A549 (cell line): ENCODE measurements at places on chromosomes 1 and 21.

DNA sequence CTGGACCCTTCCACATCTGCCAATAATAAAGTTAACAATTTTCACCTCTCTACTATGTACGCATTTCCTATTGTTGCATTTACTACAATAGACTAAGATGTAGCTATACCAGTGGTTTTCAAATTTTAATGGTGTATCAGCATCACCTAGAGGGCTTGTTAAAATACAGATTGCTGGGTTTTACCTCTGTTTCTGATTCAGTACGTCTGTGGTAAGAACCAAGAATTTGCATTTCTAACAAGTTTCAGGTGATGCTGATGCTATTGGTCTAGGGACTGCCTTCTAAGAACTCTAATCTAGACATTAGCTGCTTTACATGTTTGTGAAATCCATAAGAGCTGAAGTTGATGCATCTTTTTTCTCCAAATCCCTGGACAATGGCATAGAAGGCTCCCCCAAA lies 59.7 kb downstream of the ERICH3 start:
- no peak for DNase-seq

DNA sequence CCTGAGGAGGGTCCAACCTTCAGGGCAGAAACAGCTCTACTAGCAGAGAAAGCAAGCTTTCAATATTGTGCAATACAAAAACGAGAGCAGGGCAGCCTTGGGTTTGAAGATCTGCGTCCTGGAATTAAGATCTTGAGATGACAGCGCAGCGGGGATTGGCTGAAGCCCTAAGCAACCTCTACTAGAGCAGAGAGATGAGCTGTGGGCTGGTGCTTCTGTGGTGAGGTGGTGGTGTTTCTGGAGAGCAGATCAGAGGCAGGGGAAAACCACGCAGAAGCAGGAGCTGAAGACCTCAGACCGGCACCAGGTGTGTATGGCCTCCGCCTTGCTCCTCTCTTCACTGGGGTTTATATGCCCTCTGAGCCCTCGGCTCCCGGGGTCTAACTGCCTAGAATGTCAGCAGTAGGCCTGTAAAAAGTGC lies 12.5 kb downstream of the TRAF3IP3 start:
- no peak for DNase-seq

GRCh38 chr1:165903672-165904071 lies 76.3 kb downstream of the UCK2 start:
- no peak for DNase-seq

DNA sequence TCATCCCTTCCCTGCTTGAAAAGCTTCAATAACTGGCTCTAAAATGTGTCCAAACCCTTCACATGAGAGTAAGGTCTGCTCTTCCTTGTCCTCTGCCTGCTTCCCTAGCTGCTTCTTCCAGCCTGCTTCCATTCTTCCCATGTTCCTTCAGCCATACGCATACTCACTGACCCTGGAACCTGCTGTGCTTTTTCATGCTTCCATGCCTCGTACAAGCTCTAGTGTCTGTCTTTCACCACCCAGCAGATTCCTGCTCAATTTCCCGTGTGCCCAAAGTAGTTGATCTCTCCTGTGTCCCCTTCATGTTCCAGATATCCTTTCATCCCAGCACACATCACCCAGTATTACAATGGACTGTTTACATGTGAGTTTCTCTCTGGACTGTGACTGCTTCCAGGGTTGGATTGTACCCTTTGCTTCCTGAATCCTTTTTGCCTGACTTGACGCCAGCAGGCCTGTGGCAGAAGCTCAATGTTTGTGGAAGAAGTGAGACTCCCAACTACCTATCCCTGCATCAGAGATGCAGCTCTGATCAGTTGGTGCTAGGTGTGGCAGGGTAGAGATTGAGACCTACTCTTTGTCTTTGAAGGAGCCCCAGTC lies 35.9 kb upstream of the RNF19B start:
- DNase-seq, result no peak

DNA sequence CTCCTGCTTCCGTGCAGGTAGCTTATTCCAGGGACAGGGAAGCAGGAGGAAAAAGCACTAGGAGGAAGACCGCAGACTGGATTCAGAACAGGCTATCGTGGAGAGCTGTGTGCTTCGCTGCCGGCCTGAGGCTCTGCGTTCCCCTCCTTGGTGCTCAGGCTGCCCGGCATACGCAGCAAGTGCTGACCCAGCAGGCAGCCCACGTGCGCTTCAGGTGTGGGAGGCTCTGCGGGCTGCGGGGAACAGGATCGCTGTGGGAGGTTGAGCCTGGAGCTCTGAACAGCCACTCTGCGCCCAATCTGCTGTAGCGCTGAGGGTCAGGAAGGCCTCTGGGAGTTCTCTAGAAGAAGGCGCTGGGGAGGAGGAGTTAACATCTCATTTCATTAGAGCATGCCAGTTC lies 27.9 kb downstream of the DOP1B start:
- no peak for DNase-seq

DNA sequence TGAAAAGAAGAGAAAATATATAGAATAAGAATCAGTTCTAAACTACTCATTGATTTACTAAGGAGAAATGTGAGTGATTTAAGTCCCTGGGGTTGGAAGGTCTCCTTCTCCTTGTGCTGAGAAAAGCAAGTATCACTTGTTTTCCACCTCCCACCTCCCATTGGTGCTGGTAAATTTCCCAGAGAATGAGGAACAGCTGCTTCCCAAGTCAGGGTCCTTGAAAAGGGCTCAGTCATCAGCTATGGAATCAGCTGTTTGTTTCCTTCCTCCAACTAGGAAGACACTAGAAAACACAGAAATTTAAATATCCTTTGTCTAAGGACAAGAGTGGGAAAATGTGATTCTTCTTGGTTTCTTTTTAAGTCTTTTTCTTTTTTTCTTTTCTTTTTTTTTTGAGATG lies 131.3 kb upstream of the C1orf21 start:
- no peak for DNase-seq

- no peak for DNase-seq
These were observed 10.7 kb downstream of the DHRS3 start for GRCh38 chr1:12607263-12607662.

- DNase-seq, result peak; percentile 60
These were observed 44.2 kb downstream of the PRRX1 start for GRCh38 chr1:170707959-170708655.

DNA sequence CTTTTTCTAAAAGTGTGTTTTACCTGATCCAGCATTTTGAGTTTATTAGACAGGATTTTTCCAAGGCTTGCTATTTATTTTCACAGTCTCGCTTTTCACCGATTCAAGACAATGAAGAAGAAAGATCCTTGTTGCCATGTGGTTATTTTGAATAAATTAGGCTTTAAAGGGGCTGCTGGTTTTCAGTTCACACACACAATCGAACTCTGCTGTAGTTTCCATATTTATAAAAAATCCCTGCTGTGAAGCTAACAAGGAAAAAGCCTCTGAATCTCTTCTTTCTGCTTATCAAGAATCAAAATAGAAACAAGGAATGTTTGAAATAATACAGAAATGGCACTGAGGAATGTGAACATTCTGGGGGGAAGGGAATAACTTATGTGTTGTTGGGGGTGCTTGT lies 102.5 kb upstream of the KAZN start:
- no peak for DNase-seq

- DNase-seq, result no peak
These were observed 87.1 kb upstream of the TNR start for GRCh38 chr1:175830500-175830899.

DNA sequence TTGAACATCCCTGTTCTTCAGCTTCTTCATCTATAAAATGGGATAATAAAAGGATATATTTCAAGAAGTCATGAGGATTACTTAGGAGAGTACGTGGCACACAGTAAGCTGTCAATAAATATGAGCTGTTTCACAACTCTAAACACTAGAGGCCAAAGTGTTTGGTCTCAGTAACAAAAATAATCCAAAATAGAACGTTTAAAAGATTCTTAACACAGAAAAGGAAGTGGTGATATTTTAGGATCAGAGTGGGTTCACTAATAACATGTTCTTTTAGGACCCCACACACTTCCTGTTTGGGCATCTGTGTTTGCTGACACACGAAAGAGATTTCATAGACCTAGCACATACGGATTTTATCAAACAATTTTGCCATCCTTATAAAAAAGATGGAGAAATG lies 32.9 kb downstream of the TNFSF18 start:
- DNase-seq, result no peak

DNA sequence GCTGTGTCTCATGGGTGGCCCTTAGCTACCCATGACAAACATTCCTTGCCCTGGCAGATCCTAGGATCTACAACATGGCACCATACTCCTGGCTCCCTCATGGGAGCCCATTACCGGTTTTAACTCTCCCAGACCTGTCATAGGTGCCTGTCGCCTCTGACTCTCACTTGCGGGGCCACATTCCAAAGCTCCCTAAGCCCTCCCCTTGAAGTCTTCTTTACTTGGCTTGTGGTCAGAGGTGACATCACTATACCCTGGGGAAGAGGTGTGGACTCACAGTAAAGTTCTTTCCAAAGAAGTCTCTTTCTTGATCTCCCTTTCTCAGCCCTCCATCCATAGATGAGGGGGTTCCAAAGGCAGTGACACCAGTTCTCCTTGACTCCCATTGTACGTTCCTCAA lies 5.4 kb upstream of the SLAMF9 start:
- no peak for DNase-seq

- DNase-seq, result no peak
These were observed 42.0 kb downstream of the DENND1B start for GRCh38 chr1:197733324-197733723.

- DNase-seq, result no peak
These were observed 14.9 kb downstream of the PLEKHA6 start for GRCh38 chr1:204344665-204345355.

DNA sequence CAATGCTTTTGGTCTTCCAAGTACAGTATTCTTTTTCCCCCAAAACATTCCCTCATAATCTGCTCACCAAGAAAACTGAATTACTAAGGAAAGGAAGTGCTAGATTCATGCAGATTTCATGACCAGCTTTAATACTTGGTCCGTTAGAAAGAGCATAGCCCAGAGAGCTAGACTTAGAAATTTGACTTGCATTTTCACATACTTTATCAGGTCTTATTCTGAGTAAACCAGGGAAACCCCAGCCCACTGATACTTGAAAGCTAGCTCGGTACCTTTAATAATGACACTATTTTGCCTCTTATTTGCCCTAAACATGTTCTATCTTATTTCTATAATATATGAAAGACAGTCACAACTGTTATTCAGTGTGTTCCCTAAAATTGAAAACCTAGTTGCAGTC lies 204.5 kb downstream of the TTLL7 start:
- no peak for DNase-seq

- no peak for DNase-seq
These were observed 25.2 kb downstream of the LAMC1 start for GRCh38 chr1:183048087-183049085.

- no peak for DNase-seq
These were observed 15.6 kb downstream of the SH3BP5L start for GRCh38 chr1:248810000-248810726.

DNA sequence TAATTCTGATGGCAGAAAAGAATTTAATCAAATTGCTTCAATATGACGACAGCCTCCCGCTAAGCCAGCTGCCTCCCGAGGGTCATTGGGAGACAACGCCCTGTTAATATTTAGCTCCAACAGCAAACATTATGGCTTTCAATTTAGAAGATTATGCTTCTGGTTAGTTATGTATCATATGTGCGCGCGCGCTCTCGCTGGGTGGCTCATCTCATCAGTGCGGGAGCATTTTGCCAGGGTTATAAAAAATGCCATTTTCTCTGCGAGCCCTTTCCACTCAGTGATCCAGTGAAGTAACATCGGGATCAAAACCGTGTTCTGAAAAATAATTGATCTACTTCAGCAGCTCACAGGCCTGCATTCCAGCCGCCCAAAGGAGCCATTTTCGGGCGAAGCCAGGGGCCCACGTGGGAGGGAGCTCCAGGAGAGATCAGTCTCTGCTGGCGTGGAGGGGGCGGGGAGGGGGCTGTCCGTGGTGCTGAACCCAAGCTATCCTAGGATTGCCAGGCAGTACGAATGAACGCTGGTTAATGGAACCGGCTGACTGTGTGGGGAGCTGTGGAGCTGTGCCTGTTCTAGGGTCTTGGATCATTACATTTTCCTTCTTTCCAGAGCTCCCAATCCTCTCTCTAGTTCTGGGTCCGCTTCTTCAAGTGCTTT lies 219.1 kb upstream of the ZC3H12A start:
- peak; percentile 19 for DNase-seq

DNA sequence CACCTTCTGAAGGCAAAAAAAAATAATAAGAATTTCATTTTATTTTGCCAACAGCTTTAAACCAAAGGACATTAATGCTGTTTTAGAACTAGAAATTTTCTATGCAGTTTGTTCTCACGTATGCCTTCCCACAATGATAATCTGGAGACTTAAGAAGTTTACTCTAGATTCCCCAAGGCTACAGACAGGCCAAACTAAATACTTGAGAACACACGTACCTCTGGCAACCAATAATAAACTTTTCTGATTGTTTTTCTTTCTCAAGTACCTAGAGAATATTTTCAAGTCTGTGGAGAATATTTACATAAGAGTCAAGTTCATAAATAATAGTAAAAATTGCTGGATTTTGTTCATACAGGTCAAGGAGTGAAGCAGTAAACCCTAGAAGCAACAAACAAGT lies 15.9 kb downstream of the CLDN8 start:
- DNase-seq, result no peak

DNA sequence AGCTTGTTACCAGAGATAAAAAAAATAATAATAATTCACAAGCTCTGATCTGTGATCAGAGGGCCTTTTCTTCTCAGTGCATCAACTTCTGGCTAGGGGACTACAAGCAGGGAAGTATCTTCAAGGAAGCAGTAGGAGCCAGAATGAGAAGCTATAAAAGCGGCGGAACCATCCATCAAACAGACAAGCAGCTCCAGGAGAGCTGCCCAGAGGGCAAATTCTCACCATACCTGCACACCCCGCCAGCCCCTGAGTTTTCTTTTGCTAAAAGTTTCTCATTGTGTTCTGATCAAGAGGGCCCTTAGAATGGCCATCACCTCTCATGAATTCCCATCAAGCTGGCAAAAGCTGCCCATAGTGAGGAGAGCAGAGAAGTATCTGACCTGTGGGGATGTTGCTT lies 99.4 kb downstream of the SMYD2 start:
- DNase-seq, result no peak

GRCh38 chr1:113950908-113951307 lies 21.8 kb downstream of the HIPK1 start:
- no peak for DNase-seq

DNA sequence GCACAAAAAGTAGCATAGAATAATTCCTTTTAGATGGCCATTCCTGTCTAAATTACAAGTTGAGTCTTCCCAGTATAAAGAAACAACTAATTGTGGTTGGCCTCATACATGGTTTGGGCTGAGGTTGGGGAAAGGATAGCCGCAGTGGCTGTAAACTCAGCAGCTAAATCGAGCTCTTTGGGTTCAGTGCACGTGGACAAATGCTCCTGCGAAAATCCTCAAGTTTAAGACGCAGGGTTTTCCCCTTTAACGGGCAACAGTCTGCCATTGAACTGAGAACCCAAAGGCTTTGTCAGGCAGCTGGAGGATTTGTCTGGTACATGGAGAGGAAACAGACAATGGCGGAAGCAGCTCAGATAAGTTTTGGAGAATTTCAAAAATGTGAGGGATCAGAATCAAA lies 331.9 kb downstream of the TGFB2 start:
- no peak for DNase-seq

GRCh38 chr1:29849991-29850757 lies 613.9 kb downstream of the PTPRU start:
- DNase-seq, result no peak
